Activated naive CD4-positive, alpha-beta T cell treated with anti-CD3 and anti-CD28 coated beads, Interleukin-2, amount 10 ng/mL, durations not matched to agents 5 hours and 36 hours (primary cell): ENCODE measurements at places on chromosomes 5 and 9. TPM values are rescaled to one million over a fixed set of nuclear protein-coding genes. Genes with fewer than 3 reads are reported as not detected.

Gene RASEF
- total RNA-seq = 0.07 TPM

Gene PRRX2
- total RNA-seq = not detected

Gene ETF1
- 64.0 TPM for total RNA-seq

Gene CDC20B
- not detected for total RNA-seq

Gene TEX48
- total RNA-seq = not detected

Gene F2R
- total RNA-seq = 4.8 TPM

Gene CTXN3
- not detected for total RNA-seq

Gene OBP2B
- total RNA-seq = not detected

Gene EGFLAM
- total RNA-seq = not detected

Gene PCDHGB4
- not detected for total RNA-seq
